H7 (cell line): ENCODE measurements at places on chromosomes 1 and 21. TPM values are rescaled to one million over a fixed set of nuclear protein-coding genes. Genes with fewer than 3 reads are reported as not detected.

DNA sequence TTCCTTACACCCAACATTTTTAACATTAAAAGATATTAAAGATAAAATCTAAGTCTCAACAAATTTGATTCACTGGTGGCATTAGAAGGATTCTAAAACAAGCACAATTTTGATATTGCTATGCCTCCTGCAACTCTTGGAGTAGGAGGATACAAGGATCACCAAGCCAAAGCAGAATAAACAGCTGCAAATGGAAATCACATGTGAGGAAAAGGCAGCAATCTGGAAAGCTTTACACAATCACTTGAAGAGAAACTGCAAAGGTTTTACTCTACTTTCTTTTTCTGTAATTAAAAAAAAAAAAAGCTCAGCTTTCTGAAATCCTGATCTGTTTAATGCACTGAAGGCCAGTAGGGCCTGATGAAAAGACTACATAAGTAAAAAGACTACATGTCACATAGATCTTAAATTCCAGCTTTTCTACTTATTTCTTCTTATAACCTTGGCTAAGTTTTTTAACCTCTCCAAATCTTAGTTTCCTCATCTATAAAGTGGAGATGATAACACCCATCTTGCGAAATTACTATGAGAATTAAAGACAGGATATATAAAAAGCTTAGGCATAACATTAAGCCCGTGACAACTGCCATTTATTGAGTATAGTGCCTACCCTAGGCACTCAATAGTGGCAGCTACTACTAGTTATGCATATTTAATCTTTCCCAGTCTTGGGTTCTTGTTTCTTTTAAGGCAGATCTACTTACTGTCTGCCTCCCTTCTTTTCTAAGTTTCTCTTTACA, 73.5 kb downstream of the EPS15 start:
- DNase-seq, result no peak

DNA sequence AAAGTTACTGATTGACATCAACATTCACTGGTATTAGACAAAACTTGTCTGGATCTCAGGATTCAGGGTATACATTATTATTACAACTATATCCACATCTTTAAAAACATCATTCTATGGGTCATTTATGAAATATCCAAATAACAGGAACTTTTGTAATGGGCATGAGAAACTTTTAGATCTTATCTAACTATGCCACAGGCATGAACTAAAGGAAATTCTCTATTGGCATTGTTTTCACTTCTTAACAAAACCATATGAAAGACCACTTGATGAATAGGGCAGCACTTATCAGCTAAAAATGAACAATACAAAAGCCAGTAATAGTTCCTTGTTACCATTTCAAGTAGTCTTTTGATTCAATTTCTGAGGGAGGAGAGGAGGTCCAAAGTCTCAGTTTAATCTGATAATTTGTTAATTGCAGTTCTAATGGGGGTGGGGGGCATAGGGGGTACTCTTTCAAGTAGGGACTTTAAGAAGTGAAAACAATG, 30.8 kb upstream of the CPLANE2 start:
- no peak for DNase-seq

DNA sequence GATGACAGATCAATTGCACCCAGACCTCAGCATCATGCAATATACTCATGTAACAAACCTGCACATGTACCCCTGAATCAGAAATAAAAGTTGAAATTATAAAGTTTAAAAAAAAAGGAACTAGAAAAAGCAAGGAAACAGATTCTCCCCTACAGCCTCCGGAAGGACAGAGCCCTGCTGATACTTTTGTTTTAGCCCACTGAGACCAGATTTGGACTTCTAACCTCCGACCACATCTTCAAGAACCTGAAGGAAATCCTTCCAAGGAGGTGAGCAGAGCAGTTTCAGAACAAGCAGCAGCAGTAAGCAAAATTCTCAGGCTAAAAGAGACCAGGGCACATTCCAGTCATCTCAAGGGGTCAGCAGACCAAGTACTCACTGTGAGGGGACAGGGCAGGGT, 54.5 kb downstream of the TM2D1 start:
- no peak for DNase-seq

DNA sequence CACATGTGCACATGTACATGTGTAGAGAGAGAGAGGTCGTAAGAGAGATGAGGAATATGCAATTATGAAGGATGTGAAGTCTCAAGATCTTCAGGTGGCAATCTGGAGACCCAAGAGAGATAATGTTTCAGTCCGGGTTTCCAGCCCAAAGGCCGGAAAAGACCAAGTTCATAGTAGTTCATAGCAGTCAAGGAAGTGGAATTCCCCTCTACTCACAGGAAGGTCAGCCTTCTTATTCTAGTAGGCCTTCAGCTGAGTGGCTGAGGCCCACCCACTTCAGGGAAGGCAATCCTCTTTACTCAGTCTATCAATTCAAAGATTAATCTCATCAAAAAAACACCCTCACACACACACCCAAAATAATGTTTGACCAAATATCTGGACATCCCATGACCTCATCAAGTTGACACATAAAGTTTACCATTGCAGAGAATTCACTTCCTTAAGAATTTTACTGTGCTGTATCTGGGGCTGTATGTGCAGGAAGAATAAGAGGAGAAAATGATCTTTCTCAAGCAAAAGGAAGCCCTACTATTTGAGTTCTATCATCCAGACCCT, 114.6 kb downstream of the TNFSF18 start:
- DNase-seq, result no peak

GRCh38 chr1:156527584-156527983, 27.0 kb upstream of the MEF2D start:
- DNase-seq, result no peak

DNA sequence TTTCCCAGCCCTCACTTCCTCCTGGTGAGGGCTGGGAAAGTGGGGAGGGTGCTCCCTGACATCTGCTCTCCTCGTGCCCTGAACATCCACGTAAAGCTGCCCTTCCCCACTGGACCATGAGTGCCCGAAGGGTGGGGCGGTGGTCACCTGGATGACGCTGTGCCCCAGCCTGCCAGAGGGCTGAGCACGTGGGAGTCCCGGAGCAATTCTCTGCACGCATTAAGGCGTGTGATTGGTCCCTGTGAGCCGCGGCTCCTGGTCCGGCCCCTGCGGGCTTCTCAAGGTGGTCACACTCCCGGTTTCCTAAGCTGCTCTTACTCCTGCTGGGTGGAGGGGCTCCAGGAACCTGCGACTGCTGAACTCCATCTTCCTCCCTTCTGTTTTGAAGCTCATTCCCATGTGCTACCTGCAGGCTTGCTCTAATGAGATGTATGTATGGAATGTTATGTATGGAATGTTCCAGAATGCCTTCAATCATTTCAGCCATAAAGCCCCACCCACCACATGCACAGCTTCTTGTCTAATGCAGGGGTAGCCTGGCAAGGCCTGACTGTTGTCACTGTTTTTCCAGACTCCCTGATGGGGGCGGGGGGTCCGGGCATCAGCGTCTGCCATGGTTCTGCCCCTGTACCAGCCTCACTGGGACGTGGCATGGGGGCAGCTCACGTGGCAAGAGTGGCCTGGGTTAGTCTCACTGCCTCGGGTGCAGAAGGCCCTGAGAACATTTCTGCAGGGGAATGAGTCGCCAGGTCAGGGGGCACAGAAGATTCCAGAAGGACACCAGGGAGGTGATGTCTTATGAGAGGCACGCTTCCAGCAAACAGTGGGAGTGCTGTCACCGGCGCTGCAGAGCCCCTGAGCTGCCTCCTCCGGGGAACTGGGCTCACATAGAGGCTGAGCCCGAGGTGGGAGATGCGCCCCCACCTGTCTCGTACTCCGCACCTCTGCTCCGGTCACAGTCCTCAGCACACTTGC, 19.4 kb downstream of the KRTAP10-1 start:
- peak; percentile 61 for DNase-seq

DNA sequence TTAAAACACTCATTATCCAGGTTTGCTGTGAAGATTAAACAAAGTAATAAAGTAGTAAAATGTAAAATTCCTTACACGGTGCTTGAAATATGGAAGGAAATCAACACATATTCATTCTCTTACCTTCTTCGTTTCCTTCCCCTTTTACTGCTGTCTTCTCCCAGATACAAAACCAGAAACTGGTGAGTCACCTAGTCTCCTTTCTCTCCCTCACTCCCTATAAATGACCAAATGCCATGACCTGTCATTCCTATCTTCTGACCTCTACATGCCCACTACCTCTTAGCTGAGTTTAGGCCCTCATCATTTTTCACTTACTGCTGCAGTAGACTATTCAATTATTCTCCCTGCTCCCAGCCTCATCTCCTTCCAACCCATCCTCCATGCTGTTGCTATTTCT, 4.3 kb upstream of the NR1I3 start:
- no peak for DNase-seq

GRCh38 chr1:246001142-246001836, 505.8 kb downstream of the SMYD3 start:
- no peak for DNase-seq

DNA sequence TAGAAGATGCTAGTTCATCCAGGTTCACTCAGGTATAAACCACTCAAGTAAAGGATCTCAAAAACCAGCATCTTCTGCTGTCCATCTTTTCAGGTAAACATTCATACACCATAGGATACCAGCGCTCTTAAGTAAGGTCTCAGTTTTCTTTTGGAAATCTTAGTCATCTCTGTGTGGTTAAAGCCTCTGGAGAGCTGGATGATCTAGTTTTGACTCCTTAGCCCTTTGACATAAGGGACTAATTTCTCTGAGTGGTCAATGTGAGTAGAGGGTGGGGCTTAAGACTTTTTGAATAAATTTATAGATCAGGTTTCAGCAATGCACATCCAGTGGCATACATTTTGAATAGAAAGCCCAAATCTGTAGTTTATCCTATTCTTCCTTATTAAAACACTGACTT, 92.3 kb downstream of the CTH start:
- no peak for DNase-seq

- peak; percentile 66 for DNase-seq
Observed at GRCh38 chr1:6185635-6186382, 5.7 kb upstream of the CHD5 start.

DNA sequence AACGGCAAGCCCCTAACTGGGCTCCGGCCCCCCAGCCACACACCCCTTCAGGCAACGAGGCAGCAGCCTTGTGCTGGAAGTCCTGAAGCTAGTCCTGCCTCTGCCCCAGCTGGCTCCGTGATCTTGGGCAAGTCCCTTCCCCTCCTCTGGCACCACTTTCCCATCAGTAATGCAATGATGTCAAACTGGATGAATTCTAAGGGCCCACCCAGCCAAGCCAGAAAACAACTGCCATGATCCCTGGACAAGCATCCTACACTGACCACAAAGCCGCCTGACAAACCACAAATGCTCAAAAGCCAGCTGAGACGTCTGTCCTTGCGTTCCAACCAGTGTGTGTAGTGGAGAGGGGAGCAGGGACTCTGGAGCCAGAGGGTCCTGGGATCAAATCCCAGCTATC, 26.8 kb downstream of the IFFO2 start:
- no peak for DNase-seq

DNA sequence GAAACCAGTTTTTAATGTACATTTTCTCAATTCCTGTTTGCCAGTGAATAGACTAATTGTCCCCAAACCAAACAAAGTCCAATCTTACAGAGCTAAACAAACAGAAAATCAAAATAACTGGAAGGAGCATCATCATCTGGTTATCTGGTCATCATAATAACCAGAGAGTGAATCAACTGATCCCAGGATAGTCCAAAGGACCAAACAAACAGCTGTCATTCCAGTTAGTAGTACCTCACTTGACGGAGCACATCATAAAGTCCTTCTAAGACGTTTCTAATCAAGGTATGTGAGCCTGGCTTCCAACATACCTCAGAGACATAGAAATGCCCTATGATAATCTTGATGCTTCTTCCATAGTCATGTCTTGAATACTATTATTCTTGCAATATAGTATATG, 240.5 kb downstream of the LTN1 start:
- no peak for DNase-seq

DNA sequence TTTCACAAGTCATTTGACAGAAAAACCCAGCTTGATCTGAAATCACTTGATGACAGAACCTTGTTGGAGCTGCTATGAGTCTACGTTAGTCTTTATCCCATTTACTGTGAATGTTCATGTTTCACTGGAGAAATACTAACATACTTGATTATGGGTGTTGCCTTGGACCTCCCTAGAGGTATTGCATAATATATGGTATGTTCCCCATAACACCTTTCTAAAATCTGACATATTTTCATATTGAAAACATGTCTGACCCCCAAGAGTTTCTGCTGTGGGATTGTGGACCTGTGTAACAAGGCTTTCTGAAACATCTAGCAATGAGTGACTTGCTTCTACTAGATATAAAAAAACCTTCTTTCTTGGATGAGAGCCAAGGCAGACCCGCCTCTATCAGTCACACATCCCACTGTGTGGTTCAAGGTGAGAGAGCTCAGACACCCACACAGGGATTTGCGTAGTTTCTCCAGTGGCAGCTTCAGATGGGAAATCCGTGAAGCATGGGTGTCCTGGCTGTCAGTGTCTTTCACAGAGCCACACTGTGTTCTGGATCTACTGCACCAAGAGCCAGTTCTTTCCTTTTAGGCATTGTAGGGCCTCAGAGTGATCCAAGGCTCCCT, 4.6 kb downstream of the NENF start:
- no peak for DNase-seq

DNA sequence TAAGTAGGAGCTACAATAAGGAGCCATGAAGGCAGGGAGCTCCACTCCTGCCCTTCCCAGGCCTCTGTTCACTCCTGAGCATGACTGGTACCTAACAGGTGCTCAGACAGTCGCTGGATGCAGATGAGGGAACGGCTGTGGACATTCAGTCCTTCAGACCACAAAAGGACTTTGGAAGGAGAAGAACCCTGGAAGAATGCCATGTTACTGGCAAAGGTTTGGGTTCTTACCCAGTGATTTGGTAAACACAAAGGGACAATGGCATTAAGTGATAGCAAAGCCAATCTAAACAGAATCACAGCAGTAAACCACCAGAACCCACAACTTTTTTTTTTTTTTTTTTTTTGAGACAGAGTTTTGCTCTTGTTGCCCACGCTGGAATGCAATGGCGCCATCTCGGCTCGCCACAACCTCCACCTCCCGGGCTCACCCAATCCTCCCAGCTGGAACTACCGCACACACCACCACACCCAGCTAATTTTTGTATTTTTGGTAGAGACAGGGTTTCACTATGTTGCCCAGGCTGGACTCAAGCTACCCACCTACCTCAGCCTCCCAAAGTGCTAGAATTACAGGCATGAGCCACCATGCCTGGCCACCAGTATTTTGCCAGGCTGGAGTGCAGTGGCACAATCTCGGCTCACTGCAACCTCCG, 7.5 kb upstream of the CBR3 start:
- no peak for DNase-seq

SNRPE gene
- 148 and 177 TPM in 2 replicates for total RNA-seq

LRRC71 gene
- not detected in 2 replicates for total RNA-seq

TIE1 gene
- 2.6 and 5.4 TPM in 2 replicates for total RNA-seq

DDAH1 gene
- total RNA-seq, result 33.3 and 39.3 TPM in 2 replicates

KRTAP7-1 gene
- total RNA-seq, result not detected in 2 replicates

TMEM200B gene
- 53.7 and 59.5 TPM in 2 replicates for total RNA-seq

CALML6 gene
- 1.6 and 3.7 TPM in 2 replicates for total RNA-seq
